ENCODE measurements at places on chromosomes 13 and 19.

GRCh38 chr13:108272333-108272732, 2.8 kb downstream of the TNFSF13B start:
- no peak for DNase-seq

- peak; percentile 57 for DNase-seq
These were observed 451.0 kb upstream of the SLC10A2 start for GRCh38 chr13:103517066-103517767.

DNA sequence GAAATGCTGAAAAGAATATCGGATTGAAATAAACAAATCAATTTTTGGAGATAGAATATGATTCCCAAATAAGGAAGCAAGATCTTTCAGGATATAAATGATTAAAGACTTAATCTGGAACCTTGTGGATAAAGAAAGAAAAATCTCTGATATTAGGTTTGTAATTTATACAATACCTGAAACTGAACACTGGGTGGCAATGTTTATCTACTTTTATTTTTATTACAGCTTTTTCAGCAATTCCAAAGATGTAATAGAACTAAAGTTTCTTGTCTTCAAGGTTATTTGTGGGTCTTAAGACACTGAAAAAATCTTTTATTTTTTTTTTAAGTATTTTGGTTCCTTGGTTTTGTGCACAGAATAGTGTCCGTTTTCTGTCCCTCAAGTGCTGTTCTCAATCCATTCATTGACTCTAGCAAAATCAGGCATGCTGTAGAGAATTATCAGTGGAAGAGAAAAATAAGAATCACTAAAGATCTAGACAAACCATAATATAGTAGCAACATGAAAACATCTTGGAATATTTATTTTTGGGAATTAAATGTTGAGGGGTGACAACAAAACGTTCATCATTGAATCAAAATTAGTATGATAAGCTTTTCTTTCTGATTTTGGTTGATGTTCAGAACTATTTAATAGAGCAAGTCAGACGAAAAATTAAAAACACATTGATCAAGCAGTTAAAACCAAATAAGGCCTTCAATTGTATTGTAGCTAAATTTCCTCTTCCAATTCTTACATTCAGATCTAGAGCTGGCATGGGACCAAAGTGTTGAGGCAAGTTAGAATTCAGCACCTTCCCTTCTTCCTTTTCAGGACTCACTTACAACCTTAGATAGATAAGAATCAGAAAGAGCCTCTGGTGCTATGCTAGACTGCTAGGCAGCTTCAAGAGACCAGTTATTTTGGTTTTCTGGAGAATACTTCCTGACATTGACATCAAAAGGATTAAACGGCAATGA, 704.4 kb upstream of the PCDH20 start:
- no peak for DNase-seq

DNA sequence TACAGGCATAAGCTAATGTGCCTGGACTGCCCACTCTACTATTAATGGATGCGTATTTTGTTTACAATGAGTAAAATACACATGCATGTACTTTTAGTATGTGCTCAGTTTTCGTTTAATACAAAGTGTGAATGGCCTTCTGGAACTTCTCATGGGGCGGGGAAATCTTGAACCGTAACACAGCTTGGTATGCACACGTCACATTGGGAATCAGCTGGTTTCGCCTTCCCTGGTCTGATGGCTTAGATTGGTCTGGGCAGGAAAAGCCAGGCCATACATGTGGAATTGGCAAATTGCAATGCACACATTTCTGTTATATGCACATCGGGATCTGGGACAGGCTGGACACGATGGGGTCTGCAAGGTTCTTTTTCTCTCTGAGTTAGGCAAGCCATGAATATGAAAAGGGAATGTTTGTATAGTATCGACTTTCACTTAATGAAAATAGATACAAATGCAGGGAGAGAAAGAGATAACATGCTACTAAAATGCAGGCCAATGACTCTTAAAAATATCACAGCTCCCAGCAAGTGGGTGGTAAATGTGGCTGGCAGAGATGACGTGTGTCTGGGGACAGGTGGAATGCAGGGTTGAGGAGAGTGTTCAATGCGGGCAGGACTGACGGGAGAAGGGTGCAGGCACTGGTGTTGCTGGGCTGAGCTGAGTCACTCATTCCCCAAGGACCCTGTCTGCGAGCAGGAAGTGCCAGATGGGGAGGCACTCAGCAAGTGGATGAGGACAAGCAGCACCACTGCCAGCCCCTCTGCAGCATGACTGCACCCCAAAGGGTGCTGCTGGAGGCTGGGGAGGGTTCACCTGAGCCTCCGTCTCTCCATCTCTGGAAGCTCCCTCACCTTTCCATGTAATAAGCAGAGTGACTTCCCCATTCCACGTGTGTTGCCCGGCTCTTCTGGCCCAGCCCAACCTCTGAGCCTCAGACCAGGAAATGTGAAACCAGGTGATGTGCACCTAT, 204.0 kb upstream of the GPR12 start:
- DNase-seq = no peak

DNA sequence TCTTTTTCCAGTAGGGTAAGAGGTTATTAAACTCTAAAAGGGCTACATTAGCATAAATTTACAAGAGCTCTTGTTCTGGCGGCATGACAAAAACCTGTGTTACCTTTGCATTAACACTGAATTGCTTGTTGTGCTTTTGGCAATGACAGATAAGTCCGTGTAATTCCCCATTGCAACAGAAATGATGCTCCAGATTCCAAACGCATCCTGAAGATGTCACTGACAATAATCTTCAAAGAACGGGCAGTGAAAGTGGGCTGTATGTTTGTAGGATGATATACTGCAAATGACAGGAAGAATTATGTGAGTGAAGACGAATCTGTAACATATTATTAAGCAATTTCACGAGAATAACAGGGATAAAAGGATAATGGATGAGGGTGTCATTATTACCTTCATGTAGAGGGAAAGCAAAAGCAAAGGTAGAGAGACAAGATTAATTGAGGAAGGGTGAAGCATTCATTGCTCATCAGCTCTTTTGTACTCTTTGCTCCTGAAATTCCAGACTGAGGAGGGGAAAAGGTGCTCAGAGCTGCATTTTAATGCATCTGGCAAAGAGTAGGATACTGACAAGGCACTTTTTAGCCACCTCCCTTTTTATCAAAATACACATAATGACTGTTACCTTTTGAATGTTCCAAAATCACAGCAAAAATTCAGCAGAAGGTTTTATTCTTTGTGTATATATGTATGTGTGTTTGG, 38.5 kb upstream of the MAB21L1 start:
- DNase-seq = no peak
